ENCODE measurements at places on chromosomes 7 and 10.

GRCh38 chr10:15814565-15814964 lies 45.7 kb downstream of the MINDY3 start:
- no peak for DNase-seq

DNA sequence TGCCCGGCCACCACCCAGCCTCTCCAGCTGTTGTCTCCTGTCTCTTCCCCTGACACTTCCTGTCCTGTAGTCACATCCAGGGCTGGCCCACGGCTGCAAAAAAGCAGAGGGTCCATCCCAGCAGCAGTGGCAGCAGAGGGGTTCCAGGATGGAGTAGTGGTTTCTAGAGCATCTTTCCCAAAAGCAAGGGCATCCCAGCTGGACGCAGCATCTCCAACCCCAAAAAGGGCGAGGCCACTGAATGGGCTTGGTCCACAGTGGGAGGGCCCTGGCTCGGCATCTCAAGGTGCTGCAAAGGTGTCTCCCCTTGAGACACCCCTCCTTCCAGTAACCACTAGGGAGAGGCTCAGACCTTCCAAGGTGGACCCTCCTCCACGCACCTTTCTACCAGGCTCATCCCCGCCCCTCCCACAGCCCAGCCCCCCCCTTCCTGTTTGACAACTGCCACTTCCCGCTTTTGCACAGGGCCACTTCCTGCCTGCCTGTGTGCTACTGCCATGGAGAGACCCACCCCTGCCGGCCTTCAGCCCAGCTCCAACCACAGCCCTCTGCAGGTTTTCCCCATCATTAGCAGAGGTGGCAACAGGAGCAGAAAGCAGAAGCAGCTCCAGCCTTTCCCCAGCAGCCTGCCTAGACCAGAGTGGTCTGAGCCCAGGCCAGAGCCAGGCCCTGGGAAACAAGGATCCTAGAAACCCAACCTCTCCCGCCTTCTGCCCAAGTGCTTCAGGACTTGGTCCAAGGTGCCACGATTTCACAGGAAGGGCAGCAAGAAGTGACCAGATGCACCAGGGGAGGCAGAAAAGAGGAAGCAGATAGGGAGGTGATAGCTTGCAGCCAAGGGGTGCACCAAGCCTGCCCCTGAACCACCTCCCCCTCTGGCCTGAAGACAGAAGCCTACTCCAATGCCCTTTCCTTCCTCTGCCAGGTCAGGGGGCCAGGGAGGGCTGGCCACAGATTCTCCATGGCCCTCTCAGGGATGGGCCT lies 8.6 kb downstream of the CAMK2G start:
- no peak for DNase-seq

GRCh38 chr10:60430017-60430416 lies 40.3 kb upstream of the ANK3 start:
- DNase-seq = peak; percentile 82

GRCh38 chr10:116836902-116837523 lies 12.3 kb upstream of the ENO4 start:
- DNase-seq = no peak

- peak; percentile 88 for DNase-seq
Measured at GRCh38 chr10:28087661-28088351, 88.9 kb upstream of the ODAD2 start.

GRCh38 chr10:131162866-131163843 lies 148.4 kb downstream of the TCERG1L start:
- no peak for DNase-seq

GRCh38 chr7:144960763-144961162 lies 124.9 kb upstream of the TPK1 start:
- no peak for DNase-seq

GRCh38 chr7:116305485-116306408 lies 95.4 kb downstream of the TES start:
- no peak for DNase-seq

GRCh38 chr10:91796331-91797047 lies 1.7 kb upstream of the TNKS2 start:
- DNase-seq = no peak

GRCh38 chr10:128048819-128049210 lies 77.4 kb downstream of the MKI67 start:
- no peak for DNase-seq

GRCh38 chr10:133159950-133160825 lies at the start of gene KNDC1:
KNDC1 (plus strand) TSS chr10:133160219; CDS start chr10:133160468, 249 bp downstream.
- no peak for DNase-seq

- peak; percentile 4 for DNase-seq
Measured at GRCh38 chr10:70967591-70968587, 79.5 kb upstream of the PCBD1 start.

GRCh38 chr7:138864667-138865066 lies 66.7 kb upstream of the ATP6V0A4 start:
- peak; percentile 82 for DNase-seq

GRCh38 chr7:2072042-2072441 lies 160.7 kb downstream of the MAD1L1 start:
- DNase-seq = no peak

DNA sequence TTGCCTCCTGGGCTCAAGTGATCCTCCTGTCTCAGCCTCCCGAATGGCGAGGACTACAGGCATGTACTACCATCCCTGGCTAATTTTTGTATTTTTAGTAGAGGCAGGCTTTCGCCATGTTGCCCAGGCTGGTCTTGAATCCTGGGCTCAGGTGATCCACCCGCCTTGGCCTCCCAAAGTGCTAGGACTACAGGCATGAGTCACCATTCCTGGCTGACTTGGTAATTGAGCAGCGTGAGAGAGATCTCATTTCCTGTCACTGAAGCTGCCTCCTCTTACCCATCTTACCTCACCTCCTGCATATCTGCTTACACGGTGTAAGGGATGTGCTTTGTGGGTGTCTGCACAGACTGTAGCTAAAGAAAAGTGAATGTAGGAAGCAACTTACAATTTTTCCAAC lies 9.7 kb downstream of the IFIT3 start:
- DNase-seq = peak; percentile 78

DNA sequence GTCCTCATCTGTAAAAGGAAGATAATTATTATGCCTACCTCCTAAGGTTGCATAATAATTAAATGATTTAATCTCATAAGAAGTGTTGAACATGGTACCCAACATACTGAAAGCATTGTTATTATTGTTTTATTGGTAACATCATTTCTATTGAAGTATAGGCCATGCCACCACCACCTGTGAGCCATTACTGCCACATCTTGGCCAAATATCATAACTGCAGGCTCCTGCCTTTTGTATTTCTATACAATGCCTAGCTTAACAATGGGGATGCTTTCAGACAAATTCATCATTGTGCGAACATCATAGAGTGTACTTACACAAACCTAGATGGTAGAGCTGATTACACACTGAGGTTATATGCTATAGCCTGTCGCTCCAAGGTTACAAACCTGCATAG lies 61.1 kb upstream of the NPSR1 start:
- peak; percentile 13 for DNase-seq

GRCh38 chr7:22942191-22942590 lies 71.7 kb downstream of the HYCC1 start:
- DNase-seq = no peak

GRCh38 chr7:112206991-112207592 lies 597 bp downstream of the ZNF277 start:
- DNase-seq = no peak

- DNase-seq = no peak
Measured at GRCh38 chr10:91200314-91201212, 19.9 kb upstream of the PCGF5 start.

DNA sequence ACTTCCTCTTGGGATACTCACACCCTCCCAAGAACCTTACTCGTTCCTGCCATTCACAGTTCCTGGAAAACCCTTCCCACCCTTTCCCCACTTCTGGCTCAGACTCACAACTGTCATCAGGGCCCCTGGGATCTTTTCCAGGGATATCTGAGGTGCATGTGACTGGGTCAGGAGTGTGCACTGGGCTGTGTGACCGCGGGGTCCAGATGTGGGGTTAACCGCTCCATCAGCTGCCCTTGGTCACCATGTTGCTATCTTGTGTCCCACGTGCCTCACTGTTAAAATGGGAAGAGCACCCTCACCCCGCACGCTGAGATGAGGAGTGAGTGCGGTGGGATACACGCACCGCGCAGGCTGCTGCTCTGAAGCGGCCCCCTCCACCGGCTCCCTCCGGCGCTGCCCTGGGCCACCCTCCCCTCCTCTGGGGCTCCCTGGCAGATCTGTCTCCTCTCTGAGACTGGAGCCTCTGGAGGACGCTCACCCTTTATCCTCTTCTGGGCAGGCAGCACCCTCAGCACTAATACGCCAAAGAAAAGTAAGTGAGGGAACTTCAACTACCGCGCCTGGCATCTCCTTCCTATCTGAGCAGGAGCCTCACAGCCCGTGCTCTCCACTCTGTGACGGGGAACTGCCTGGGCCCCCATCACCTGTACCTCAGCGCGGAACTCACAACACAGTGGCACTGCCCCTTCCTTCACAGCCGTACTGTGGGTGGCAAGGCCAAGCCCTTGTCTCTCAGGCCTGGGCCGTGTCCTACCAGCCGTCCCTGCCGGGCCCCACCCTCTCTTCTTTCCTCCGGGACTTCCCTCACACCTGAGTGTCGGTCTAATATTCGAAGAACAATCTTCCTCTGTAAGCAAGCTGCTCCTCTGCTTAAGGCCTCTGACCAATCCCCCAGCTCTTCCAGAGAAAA lies 15.6 kb downstream of the COBL start:
- DNase-seq = no peak

DNA sequence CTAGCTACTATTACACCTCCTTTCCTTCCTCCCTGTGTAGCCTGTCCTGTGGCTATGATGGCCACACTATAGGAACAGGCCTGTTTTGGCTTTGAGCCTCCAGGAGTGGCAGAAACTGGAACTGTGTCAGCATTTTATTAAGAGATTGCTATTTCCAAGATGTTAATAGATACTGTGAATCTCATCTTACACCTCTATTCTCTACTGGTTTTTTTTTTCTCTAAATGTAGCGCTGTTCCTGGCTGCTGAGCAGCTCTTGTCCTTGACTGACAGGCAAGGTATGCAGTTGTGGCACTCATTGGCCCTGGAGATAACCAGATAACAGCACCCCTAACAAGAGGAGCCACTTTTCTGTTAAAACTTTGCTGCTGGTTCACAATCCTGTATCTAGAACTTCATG lies 119.5 kb downstream of the EXOC4 start:
- DNase-seq = no peak

DNA sequence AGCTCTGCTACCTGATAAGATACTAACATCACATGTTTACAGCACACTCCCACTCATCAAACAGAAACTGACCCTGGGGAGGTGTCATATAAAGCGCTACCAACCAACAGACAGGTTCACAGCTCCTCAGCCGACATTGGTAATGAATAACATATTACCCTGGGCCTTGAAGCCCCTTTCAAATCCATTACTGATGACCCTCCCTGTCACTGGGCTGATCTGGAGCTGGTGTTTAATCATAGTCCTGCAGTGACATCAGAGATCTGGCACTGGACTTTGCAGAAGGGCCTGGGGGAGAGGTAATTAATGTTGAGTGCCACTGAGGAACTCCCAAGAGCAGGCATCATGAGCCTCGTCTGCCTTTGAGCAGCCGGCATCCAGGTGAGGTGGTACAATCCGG lies 306.5 kb upstream of the NFE2L3 start:
- no peak for DNase-seq

DNA sequence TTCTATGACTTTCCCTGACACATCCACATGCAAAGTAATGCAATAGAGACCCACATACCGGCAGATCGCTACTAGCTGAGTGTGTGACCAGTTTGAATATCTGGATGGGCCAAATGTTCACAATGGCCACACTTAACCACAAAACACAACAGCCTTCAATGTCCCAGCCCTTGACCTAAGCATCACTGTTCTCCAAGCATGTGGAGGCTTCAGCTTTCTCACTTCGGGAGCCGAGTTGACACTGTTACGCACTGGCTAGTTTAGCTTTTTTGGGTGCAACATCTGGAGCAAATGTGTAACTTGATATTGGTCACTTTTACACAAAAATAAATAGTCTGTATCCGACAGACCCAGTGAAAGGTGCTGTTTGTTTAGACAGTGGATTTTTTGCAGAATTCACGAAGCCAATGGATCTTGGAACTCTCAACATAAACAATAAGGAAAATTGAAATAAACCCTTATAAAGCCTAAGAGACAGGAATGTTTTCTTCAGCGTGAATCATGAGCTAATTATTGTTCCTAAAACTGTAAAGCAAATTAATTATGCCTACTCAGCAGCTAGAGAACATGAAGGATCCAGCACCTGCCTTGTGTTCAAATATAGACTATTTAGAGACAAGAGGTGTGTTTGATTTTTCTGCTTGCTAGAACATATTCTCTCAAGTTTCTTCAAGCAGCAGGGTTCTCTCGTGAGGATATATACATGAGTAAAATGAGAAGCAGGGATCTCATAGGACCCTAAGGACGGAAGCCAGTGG lies 117.6 kb upstream of the JCAD start:
- DNase-seq = no peak

DNA sequence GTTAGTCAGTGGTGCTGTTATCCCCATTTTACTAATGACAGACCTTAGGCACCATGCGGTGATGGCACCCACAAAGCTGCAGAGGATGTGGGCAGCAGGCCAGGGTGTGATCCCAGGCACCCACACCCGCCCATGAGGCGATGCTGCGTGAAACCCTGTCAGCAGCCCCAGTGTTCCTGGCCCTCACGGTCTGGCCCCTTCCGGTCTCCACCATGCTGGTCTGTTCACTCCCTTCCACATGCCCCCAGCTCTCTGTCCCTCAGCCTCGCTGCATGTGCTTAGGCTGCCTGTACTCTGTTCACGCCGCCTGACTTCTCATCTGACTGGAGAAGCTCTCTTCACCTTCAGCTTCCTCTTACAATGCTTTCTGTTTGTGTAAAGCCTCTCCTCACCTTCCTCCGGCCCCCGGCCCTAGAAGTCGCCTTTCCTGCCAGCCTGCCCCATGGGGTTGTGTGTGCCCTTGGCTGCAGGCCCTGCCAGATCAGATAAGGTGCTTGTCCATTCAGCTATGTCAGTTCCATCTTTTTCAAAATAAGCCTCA lies 17.6 kb upstream of the ORAI2 start:
- DNase-seq = no peak

DNA sequence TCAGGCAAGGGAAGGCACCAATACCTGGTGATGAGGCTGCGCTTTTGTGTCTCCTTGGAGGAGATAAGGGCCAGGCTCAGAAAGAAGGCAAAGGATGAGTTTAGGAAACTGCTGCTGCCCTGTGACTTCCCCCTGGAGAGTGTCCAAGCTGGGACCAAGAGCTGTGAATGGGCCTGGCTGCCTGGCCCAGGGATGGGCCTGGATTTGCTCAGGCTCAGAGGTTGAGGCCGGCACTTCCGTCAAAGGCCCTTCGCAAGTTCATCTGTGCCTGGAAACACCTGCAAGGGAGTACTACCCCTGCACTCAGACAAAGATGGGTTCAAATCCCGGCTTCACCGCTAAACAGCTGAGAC lies 50.5 kb upstream of the NANOS1 start:
- no peak for DNase-seq

- DNase-seq = peak; percentile 39
Measured at GRCh38 chr10:81026591-81026990, 488.9 kb downstream of the SH2D4B start.
